ENCODE measurements at places on chromosomes 13 and 19.

DNA sequence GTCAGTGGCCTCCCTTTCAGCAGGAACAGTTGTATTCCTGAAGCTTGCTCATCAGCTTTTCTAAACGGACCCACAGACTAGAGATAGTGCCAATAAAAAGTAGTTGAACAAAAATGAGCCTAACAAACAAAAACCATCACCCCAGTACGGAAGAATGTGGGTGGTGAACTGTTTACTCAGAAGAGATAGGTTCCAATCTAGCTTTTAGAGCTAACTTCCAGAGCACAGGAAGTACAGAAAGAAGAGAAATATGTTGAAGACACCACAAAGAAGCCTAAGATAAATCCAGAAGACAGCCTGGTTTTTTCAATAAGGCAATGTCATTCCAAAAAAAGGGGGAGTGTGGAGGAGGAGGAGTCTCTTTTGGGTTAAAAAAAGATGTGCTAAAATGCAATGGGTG lies 2.8 kb upstream of the LMO7 start:
- DNase-seq = no peak

GRCh38 chr13:23560571-23561089 lies 9.6 kb upstream of the TNFRSF19 start:
- no peak for DNase-seq

DNA sequence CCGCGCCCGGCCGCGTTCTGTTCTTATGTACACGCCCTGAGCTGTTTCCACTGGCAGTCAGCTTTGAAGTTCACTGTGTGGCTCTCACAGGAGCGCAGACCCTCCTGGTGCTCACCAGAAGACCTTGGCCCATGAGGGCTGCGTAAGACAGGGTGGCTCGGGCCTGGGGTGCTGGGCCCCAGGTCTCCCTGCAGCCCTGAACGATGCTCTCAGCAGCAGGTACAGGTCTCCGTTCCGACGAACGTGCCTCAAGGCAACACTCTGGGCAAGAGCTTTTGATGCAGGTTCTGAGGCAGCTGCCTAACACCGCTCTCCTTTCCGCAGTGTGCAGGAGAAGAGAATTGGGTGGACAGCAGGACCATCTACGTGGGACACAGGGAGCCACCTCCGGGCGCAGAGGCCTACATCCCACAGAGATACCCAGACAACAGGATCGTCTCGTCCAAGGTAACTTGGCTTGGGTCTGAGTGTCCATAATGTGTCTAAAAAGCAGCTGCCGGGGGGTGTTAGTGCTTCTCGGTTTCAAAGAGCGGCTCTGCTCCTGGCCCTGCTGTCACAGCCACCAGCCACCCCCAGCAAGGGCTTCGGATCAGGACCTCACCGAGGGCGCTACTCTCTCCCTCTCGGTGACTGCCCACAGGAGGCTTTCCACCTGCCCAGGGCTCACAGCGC lies 95.1 kb downstream of the ATP11A start:
- no peak for DNase-seq

DNA sequence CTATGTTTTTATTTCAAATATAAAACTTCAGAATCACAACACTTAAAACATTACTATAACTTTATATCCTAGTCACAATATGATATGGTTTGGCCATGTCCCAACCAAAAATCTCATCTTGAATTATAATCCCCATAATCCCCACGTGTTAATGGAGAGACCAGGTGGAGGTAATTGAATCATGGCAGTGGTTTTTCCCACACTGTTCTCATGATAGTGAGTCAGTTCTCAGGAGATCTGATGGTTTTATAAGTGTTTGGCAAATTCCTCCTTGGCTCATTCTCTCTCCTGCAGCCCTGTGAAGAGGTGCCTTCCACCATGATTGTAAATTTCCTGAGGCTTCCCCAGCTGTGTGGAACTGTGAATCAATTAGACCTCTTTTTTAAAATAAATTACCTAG lies 307.6 kb downstream of the SPRY2 start:
- no peak for DNase-seq

DNA sequence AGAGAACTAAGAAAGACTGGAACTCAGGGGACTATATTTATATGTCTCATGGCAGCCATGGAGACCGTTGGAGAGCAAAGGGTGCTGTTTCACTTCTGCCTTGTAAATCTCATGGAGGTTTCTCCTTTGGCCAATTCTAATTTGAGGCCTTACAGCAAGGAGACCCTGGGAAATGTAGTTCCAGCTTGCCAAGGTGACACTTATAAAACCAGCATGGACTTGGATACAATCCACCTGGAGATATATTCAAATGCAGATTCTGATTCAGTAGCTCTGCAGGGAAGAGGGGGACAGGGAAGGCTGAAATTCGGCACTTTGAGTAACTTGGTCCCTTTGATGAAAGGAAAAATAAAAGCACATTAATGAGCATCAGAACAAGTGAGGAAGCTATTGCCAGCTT lies 90.0 kb downstream of the OXGR1 start:
- DNase-seq = no peak

DNA sequence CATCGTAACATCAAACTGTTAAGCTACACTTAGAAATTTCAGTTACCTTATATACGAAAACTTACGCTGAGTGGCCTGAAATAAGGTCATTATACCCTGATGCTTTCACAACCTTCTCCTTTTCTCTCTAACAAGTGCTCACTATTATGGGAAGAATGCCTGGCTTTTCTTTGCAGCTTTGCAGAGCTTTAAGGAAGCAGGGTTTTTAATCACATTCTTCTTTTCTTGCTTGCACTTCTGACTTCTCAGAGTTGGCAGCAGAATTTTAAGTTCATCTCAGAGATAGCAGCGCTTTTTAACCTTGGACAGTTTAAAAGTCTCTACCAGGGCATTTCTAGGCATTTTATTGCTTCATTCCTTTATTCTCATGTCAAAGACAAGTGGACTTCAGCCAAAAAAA lies 285.1 kb downstream of the SPRY2 start:
- DNase-seq = no peak

DNA sequence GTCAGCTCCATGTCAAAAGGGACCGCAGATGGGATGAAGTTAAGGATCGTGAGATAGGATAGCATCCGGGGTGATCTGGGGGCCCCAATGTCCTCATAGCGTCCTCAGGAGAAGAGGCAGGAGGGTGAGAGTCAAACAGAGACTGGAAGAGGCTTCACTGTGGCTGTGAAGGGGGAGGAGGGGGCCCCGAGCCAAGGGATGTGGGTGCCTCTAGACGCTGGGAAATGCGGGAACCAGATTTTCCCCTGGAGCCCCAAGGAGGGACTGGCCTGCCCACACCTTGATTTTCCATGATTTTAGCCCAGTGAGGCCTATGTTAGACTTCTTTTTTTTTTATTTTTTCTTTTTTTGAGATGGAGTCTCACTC lies 61.2 kb downstream of the GNG7 start:
- DNase-seq = no peak

- peak; percentile 25 for DNase-seq
These were observed 478.4 kb downstream of the TSHZ3 start for GRCh38 chr19:30870876-30871275.

All from NCI-H2171 (cell line).